Stimulated activated CD4-positive, alpha-beta T cell treated with anti-CD3 and anti-CD28 coated beads, Interleukin-1b, Interleukin-23, amount 100 ng/mL, for 24 hours (primary cell): ENCODE measurements at places on chromosomes 2 and 18.

GRCh38 chr18:55137602-55138001 lies 178.3 kb upstream of the CCDC68 start:
- no peak for DNase-seq

DNA sequence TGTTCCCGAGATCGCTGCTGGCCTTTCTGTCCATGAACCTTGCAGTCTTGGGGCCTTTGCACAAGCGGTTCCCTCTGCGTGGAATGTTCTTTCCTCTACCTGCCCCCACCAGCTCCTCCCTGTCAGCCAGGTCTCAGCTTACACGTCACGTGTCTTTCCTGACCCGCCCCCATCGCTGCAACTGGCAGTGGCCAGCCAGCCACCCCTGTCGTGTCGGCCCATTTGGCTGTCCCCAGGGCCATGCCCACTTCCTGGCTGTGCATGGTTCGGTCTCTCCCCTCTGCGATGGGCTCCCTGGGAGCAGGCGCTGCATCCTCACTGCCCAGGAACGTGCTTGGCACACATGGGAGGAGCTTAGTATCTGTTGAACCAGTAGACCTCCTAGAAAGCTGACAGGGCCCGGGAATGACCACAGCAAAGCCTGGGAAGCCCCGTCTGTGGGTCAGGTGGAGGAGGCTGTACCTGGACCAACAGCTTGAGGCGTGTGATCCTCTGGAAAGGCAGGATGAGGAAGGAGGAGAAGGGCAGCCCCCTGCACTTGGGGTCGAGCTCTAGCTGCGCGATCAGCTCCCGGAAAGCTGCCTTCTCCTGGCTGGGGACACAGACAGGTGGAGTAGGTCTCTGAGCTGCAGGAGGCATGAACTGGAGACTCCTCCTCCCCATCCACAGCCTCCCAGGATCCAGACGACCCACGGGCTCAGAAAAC lies 21.0 kb downstream of the SNORC start:
- no peak for DNase-seq

GRCh38 chr2:113124984-113125855 lies 2.2 kb upstream of the IL1RN start:
- no peak for DNase-seq

- no peak for DNase-seq
Observed at GRCh38 chr18:5503740-5504139, 40.1 kb downstream of the EPB41L3 start.

- DNase-seq, result no peak
Observed at GRCh38 chr2:199108056-199108455, 349.7 kb downstream of the SATB2 start.

DNA sequence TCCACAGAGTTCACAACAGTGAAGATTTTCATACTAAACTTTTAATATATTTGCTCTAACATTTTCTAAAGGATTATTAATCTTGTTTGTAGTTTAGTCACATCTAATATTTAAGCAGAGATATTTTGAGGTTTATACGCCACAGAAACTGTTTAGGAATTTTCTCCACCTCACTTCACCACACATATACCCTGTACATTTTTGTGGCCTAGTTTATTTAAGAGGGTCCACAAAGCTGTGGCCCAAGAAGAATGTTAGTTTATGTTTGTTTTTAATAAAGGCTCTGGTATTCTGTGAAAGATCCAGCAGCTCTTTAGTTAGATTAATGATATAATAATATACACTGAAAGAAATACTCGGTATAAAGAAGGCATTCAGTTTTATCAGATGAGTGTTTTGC lies 132.7 kb upstream of the TTC27 start:
- no peak for DNase-seq

DNA sequence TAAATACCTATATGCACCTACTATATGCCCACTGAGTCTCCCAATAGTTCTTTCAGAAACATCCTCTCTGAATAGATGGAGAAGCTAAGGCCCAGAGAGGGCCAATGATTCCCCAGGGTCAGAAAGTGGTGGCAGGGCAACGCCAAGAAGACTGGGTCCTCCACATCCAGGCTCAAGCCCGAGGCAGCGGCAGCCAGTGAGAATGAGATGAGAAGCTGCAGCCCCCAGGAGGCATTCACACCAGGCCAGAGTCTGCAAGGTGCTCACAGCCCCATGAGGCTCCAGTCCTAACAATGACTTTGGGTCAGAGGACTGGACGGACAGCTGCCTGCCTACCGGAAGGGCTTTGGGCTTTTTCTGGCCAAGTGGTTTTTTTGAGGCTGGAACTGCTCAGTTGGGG lies 3.5 kb downstream of the TEX261 start:
- no peak for DNase-seq

GRCh38 chr2:3251946-3252345 lies 125.7 kb downstream of the EIPR1 start:
- no peak for DNase-seq

GRCh38 chr2:120574620-120575019 lies 161.0 kb upstream of the GLI2 start:
- DNase-seq, result no peak

GRCh38 chr2:55232863-55233657 lies 572 bp downstream of the RPS27A start:
- peak; percentile 32 for DNase-seq
